ENCODE measurements at places on chromosomes 11 and 22.

DNA sequence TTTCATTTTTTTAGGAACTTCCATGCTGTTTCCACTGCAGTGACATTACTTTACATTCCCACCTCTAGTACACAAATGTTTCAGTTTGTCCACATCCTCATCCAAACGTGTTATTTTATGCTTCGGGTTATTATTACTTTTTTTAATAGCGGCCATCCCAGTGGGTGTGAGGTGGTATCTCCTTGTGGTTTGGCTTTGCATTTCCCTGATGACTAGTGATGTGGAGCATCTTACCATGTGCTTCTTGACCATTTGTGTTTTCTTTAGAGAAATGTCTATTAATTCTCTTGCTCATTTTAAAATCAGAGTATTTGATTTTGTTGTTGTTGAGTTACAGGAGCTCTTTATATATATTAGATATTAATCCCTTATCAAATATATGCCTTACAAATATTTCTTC lies 70.3 kb upstream of the ANO1 start:
- DNase-seq = no peak

DNA sequence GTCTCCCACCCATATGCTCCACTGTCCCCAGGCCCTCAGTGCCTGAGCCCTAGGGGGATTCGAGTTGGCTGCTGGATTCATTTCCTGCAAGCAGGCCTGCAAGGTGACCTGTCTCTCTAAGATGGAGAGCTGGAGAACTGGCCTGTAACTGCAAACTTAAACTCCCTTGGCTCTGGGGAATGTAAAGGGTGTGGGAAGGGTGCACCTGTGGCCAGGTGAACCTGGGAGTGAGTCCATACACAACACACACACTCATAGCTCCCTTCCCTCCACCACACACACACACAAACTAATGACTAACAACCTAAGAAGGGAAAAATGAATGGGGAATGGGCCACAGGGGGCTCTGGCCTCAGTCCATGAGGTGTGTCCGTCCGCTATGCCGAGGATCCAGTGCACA lies 14.5 kb downstream of the SMTNL1 start:
- DNase-seq = no peak

GRCh38 chr11:11808992-11809615 lies 32.7 kb upstream of the USP47 start:
- no peak for DNase-seq

GRCh38 chr22:50568626-50569025 lies 5.9 kb upstream of the SYCE3 start:
- no peak for DNase-seq

DNA sequence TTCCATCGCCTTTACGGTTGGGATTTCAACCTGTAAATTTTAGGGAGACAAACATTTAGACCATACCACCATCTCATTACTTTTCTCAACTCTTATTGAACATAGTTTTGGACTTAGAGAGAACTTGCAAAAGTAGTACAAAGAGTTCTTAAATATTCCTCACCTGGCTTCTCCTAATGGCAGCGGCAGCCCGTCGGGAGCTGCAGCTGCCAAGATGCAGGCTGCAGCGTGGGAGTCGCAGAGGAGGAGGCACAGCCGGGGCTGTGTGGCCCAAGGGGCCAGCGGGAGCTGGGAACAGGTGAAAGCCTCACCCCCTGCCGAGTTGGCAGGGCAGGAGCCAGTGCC lies 23.1 kb upstream of the RNASEH2C start:
- no peak for DNase-seq

DNA sequence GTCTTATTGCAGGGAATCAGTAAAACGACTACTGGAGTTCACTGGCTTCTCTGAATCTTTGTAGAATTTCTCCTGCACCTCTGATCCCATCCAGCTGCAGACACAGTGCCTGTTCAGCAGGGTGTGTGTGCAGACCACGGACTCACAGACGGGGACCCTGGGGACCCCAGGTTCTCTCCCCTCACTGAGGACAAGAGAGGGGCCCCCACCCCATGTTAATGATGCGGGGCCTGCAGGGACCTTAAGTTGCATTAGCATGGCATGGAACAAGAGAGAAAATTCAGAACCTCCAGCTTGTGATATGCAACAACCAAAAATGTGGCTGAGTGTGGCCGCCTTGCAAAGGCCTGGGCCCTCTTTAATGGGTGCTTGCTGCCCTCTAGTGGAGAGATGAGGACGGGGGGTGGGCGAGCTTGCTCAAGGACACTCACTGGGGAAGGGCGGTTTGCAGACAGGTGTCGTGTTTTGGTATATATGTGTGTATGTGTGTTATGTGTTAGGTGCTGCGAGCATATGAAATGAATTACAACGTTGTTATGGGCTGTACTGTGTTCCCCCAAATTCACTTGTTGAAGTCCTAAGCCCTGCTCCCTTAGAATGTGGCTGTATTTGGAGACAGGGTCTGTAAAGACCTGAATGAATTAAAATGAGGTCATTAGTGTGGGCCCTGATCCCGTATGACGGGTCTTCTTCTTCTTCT lies 84.4 kb upstream of the SEPTIN5 start:
- peak; percentile 75 for DNase-seq

DNA sequence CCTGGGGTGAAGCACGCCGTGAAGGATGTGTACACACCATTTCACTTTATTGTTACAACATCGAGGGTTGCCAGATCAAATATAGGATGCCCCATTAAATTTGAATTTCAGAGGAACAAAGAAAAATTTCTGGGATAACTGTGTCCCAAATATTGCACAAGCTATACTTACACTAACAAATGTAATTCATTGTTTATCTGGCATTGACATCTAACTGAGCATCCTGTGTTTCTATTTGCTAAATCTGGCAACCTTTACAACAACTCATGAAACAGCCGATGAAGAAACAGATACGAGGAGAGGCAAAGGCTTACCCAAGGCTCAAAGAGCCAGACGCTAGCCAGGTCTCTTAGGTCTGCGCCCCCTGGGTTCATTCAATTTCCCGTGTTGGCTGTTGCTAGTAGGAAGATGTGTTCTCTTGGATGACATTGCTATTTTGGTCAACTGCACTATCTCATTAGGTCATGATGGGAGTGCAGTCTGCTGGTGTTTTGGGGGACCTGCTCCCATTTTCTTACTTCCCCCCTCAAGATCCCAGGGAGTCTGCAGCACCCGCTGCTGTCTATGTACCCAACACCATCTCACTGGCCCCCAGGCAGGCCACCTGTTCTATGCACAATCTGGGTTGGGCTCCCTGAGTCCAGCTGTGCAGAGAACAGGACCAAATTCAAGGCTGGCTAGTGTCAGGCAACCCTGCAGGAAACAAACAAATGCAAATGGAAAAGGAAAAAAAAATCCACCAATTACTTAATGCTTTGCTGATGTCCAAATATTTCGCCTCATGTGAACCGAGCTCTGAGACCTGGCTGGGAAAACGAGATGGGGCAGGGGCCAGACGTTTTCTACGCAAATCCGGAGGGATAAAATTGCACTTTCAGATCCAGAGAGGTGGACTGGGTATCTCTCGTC lies 560.9 kb downstream of the MIAT start:
- DNase-seq = no peak

GRCh38 chr22:28711341-28711740 lies 30.3 kb downstream of the CHEK2 start:
- DNase-seq = no peak

DNA sequence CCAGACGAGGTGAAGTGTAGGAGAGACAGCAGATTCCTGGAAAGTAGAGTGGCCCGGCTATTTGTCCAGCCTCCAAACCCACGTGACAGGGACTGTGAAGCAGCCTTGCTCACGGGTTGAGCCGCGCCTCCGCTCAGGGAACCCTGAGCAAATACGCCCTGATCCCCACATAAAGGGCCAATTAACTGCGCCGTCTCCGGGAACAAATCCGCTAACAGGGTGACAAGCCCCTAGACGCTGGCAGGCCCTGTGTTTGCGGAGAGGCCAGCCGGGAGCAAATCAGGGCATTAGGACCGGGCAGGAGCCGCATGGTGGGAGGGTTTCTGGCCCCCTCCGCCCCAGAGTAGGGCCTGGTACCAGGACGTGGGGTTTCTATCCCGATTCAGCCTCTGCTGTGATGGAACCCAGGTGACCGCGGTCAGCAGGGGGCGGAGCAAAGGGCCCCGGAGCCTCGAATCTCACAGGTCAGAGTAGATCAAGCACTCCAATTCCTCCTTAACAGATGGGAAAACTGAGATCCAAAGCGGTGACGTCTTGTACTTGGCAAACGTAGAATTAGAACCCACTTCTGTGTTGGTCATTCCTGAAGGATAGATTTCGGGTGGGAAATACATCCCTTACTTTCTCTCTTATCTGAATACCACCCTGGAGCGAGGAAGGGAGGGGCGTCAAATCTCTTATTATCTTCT lies 2.0 kb upstream of the ROBO3 start:
- DNase-seq = no peak

DNA sequence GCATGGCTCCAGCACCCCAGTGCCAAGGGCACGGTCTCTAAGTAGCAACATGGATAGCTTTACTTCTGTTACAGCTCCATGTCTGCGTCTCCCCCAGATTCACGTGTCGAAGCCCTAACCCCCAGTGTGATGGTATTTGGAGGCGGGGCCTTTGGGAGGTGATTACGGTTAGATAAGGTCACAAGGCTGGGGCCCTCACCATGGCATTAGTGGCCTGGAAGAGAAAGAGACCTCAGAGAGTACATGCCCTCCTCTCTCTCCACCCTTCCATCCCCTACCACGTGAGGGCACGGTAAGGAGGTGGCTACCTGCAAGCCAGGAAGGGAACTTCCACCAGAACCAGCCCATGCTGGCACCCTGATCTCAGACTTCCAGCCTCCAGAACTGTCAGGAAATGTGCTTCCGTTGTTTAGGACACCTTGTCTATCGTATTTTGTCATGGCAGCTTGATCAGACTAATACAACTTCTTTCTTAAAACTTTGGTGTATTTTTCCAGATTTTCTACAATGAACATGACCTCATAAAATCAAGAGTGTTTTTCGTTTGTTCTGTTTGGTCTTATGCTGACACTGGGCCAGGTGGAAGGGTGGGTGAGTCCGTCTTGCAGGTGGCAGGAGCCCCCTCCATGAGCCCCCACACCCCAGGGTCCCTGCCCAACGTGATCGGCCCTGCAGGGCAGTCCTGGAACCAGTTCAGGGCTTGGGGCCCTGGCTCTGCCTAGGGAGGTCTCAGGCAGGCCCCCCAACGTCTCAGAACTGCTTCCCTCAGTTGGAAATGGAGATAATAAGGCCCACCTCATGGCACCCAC lies 10.7 kb downstream of the RTN4R start:
- DNase-seq = no peak

DNA sequence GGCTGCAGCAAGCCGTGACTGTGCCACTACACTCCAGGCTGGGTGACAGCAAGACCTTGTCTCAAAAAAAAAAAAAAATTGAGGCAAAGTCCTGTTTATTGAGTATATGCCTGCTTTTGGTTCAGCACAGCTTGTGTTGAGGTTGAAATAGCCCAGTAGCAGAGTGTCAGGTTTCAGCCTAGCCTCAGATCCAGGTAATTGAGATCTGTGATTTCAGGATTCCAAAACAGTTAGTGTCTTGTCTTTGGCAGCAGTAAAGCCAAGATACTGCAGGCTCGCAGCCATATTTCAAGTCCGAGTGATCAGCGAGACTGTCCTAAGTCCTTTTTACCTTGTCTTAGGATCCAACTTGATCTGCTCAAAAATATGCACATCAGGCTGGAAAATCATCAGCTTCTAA lies 27.0 kb downstream of the CUL5 start:
- DNase-seq = no peak

GRCh38 chr22:49209452-49210195 lies 618.0 kb downstream of the BRD1 start:
- no peak for DNase-seq

GRCh38 chr11:298406-299065 lies 790 bp downstream of the IFITM5 start:
- no peak for DNase-seq

DNA sequence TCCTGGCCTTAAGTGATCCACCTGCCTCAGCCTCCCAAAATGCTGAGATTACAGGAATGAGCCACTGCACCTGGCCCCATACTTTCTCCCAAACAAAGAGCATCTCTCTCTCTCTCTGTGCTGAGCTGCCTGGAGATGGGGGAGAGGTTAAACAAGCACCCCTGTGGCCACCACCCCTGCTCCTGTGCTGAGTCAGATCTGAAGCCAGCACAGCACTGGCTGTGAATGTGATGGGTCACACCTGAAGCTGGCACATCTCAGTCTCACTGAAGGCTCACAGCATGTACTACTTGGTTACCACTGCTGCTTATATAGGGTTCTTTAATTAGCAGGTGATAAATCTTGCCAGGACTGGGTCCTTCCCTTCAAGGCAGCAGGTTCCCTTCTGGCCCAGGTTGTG lies 10.8 kb upstream of the WEE1 start:
- no peak for DNase-seq

- DNase-seq = no peak
These were observed 25.8 kb upstream of the WNT11 start for GRCh38 chr11:76232026-76232665.

GRCh38 chr11:93476796-93477195 lies 66.4 kb downstream of the SMCO4 start:
- DNase-seq = no peak

GRCh38 chr22:39254122-39254521 lies 9.3 kb upstream of the PDGFB start:
- no peak for DNase-seq

GRCh38 chr11:107504981-107505380 lies 47.4 kb upstream of the CWF19L2 start:
- no peak for DNase-seq

DNA sequence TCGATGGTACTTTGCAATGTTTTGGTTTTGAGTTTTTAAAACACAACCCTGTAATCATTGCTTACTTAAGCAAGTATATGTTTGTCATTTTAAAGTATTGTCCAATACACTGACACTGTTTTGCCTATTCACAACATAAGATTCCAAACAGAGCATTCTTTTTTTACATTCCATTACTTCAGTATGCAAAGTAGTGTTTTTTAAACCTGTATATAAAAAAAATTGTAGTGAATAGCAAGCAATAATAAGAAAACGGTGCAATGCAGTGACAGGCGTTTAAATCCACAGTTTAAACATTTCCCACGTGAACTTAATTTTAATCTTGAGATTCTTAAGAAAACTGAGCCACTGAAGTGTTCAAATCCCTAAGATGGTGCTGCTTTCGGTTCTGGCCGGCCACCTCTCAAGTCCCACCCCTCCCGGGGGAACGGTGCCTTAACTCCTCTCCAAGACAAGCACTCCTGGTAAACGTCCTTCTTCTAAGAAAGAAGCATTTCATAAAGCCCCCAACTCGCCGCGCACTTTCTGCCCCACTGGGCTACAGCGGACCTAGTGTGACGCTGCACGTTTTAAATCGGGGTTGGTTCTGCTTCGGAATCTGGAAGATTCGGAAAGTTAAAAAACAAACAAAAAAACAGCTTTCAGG lies 2.9 kb downstream of the PGR start:
- no peak for DNase-seq

- peak; percentile 9 for DNase-seq
These were observed 59.8 kb downstream of the TMEM135 start for GRCh38 chr11:87097582-87097981.

- DNase-seq = no peak
These were observed 13.2 kb downstream of the CRTAM start for GRCh38 chr11:122851366-122851966.

DNA sequence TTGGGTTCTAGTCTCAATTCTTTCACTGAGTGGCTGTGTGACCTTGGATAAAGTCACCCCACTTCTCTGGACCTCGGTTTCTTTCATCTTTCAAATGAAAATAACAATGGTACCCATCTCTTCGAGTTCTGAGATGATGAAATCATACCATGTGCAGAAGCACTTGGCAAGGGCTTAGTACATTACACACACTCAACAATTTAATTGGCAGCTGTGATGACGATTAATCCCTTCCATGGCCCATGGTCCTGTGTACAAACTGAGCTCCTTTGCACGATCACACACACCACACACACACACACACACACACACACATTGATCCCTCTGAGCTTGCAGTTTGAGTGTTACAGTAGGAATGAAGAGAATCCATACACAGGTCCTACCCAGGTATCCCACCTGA lies 103.4 kb upstream of the ASPHD2 start:
- no peak for DNase-seq

GRCh38 chr11:2768471-2769408 lies 68.9 kb upstream of the KCNQ1OT1 start:
- DNase-seq = peak; percentile 30
